Caudate nucleus (tissue), 63 donors: ENCODE measurements at places on chromosomes 16 and 17.

GRCh38 chr16:24773771-24774427 lies 44.4 kb downstream of the TNRC6A start:
- no peak for DNase-seq

GRCh38 chr16:82063456-82064082 lies 28.5 kb downstream of the HSD17B2 start:
- no peak for DNase-seq

DNA sequence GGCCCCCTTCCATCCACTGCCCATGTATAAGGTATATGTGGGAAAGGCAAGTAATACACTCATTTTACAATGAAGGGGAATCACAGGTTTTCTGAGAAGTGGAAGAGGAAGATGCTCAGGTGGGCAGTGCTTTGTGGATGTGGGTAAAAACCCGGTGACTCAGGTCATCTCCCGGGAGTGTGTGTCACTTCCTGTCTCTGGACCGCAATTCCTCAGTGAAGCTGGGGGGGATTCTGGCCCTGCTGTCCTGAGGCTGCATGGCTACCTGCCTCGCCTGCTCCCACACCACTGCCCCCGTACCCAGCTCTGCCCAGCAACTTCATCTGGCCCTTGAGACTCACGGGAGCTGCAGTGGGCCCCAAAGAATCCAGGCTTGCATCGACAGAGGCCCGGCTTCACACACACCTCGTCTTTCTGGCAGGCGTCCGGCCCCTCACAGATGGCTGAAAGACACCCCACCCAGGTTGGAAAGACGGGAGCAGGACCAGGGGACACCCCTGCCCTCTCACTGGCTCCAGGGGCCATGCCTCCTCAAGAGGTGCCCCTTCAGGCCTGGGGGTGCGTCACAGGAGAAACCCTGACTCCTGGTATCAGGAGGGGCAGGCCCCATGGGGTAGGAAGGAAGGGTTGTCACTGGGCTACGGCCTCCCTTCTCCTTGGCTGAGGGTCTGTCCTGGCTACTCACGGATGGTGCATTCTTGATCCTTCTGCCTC lies 882 bp downstream of the SCARF1 start:
- DNase-seq: no peak

- no peak for DNase-seq
Measured at GRCh38 chr17:76000755-76001521, at the start of gene CDK3. Gene CDK3 (plus strand): TSS chr17:76000855. CDS start chr17:76001426, 571 bp downstream.

DNA sequence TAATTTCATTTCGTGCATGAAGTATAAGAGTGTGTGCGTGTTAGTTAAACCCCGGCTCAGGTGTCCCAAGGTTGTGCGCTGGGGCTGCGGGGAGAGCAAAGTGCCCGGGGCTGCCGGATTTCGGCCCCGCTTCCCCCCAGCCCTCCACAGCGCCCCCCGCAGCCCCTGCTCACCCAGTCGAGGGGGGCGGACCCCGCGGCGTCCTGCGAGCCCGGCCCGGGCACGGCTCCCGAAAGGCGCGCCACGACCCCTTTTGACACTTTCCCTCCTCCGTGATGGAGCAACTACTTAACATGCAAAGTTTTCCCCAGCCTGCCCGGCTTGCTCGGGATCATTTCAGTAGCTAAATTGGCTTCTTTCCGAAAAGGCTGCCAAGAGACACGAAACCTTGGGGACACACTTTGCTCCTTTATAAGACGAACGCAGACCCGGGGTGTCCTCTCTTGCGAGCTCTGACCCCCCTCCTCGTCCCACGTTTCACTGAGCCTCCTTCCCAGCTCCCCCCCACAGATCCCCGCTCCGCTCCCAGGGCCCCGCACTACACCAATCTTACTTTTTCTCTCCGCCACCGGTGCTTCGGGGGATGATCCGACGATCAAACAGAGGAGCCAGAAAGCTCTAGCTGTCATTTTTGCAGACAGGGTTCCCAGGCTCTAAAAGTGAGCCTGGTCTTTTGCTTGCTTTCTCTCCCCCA lies 552 bp downstream of the C17orf58 start:
- DNase-seq: peak; percentile 35

DNA sequence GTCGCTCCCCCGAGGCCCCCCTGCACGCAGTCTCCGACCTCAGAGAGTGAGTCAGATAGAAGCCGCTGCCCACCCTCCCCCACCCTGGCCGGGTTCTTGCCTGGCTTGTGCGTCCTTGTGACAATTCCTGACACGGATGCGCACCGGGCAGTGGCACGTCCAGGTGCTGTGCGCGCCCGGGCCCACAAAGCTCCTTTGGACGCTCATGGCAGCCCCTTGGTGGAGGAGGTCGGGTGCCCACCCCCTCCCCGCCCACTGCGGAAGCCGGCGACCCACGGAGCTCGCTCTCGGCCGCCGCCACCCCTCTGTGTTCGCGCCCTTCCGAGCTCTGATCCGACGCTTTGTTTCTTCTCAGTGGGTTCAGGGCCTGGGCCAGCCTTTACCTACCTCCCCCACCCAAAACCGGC lies 662 bp upstream of the TUBB3 start:
- no peak for DNase-seq

- no peak for DNase-seq
Measured at GRCh38 chr17:30824002-30824355, 513 bp downstream of the CRLF3 start.

DNA sequence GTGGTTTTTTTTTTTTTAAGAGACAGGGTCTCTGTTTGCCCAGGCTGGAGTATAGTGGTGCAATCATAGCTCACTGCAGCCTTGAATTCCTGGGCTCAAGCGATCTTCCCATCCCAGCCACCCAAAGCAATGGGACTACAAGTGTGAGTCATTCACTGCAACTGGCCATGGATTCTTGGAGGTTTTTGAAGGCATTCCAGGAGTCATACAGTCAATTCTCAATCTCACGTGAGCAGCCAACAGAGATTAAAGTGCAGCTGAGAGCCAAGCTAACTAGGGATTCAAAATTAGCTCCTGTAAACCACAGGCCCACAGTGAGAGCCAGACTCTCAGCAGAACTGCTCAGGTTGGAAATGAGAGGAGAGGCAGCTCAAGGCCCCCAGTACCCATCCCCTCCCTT lies 30.2 kb downstream of the XPO6 start:
- no peak for DNase-seq

GRCh38 chr16:68823401-68824135 lies 19.8 kb upstream of the TANGO6 start:
- no peak for DNase-seq

GRCh38 chr16:15643048-15643945 lies at the start of gene MARF1:
Gene MARF1 (minus strand): TSS chr16:15643154. CDS start chr16:15639233, 3,921 bp downstream.
- peak; percentile 94 for DNase-seq

DNA sequence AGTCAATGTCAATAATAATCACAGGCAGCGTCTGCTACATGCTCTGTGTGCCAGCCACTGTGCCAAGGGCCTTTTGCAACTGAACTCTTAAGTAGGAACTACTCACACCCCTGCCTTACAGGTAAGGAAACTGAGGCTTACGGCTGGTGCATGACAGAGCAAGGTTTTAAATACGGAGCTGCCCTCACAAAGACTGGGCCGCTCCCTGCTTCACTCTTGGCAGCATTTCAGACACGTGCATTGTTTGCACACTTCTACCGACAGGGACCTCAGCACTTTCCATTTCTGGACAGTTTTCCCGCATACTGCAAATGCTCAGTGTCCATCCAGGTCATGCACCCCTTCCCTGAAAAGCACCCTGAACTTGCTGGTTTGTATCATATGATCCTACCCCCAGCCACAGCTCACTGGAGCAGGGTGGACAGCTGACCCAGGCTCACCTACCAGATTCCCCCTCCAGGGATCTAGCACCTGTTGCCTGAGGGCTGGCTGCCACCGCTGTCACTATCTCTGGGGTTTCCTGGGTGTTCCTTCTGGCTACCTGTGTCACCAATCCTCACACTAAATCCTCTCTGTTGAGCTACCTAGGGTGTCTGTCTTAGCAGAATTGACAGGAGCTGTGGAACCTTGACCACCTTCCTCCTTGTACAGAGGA lies 142.9 kb downstream of the C16orf78 start:
- no peak for DNase-seq

DNA sequence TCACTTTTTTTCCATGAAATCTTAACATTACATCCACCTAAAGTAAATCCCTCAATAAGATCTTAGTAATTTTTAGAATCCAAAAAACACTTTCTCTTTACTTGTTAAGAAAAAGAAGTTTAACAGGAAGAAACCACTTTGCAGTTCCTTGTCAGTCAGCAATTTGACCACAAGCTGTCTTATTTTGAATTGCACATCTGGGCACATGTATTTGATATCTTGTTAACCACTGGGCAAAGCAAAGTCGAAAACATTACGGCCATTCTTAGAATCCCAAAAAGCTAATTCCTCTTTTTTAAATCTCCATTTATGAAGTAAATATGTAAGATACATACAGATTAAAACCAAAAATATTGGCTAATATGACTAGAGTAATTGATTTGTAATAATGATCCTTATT lies 1.1 kb downstream of the ABCA10 start:
- no peak for DNase-seq

- no peak for DNase-seq
Measured at GRCh38 chr16:50530277-50531236, 17.6 kb upstream of the NKD1 start.

GRCh38 chr16:79833559-79833958 lies 233.0 kb upstream of the MAF start:
- no peak for DNase-seq

GRCh38 chr17:37067555-37068111 lies 118.9 kb downstream of the AATF start:
- no peak for DNase-seq

- no peak for DNase-seq
Measured at GRCh38 chr16:12486386-12486785, 317.3 kb downstream of the CPPED1 start.
